Upper lobe of right lung (tissue), 1 donor: ENCODE measurements at places on chromosomes 16 and 17.

GRCh38 chr17:74358697-74359096 is 3.0 kb downstream of the BTBD17 start:
- no peak for DNase-seq

- DNase-seq, result no peak
Observed at GRCh38 chr16:17526956-17527937, 56.5 kb upstream of the XYLT1 start.

DNA sequence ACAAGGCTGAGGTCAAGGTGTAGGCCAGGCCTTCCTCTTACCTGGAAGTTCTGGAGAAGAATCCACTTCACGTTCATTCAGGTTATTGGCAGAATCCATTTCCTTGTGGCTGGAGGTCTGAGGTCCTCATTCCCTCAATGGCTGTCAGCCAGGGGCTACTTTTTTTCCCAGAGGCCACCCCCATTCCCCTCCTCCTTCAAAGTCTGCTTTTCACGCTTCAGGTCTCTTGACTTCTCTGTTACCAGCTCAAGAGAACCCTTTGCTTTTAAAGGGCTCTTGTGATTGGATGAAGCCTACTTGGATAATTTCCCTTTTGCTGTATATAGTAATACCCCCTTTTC is 55.1 kb upstream of the LGALS9 start:
- DNase-seq, result no peak

DNA sequence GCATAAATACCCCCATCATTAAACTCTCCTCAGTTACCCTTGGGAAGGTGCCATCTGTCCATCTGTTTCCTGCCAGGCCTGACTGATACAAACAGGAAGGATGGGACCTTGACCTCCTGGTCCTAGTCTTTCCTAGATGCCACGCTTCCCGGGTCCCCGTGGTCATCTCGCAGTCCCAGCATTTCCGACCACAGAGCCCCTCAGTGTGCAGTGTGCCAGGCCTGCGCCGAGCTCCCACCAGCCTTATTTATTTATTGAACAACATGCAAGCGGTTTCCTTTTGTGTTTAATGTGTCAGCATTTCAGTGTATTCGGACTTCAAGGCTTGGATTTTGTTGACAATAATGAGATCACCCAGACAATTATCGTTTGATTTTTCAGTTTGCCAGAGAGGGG is 45.6 kb upstream of the NKD1 start:
- no peak for DNase-seq

- DNase-seq, result peak; percentile 77
Observed at GRCh38 chr17:181245-182049, at the start of gene DOC2B. Gene DOC2B (minus strand): TSS chr17:181650. CDS start chr17:181479, 171 bp downstream.

DNA sequence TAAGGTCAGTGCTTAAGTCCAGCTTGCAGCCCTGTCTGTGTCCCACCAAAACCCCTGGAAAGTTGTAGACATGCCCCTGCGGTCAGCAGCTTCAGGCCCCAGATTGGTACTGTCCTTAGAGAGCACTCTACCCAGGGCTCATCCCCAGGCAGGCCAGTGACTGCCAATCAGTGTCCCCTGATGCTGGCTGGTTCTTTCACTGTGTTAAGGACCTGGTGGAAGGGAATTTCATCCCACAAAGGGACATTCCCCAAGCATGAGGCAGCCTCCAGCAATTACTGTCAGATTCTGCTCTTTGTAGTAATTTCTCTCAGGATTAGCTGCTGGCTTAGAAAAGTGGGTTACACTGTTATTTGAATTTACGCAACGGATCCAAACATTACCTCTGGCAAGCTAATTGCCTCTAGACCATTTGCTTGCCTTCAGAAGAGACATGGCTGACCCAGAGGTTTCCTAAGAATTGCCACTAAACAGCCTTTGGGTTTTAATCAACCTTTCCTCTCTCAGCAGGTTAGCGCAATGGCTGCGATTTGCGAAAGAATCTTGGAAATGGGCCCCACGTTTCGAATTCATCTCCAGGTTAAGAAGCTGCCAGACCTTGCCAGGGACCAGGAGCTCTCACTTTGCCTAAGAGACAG is 5.9 kb downstream of the IRX6 start:
- no peak for DNase-seq

DNA sequence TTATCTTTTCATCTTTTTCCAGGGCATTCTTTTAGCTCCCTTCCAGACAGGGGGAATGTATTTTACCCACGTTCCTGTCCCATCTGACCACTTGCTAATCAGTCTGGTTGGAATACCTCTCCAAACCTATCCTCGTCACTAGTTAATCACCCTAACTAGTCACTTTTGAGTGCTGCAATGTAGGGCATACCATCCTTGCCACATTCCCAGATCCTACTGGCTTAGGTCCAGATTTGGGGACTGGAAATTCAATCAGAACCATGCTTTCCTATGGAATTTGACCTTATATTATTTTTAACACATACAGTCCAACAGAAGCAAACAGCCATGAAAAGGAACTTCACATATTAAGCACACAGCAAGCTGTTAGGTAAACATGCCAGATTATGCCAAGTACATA is 29.7 kb downstream of the NACA2 start:
- DNase-seq, result no peak

DNA sequence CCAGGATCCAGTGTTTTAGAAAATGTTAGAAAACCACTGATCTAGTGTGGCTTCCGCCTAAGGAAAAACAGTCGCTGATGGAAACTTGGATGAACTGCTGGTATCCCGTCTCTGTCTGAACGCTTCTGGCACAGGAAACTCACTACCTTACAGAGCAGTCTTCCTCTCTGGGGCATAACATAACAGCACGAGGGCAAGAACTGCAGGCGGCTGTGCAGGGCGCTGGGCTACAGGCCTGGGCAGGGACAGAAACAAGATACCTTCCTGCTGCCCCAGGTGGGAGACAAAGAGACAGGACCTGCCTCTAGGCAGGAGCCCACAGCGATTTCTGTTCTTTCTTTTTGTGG is 10.5 kb downstream of the MXRA7 start:
- DNase-seq, result no peak

GRCh38 chr17:11944587-11944986 is 52.7 kb downstream of the ZNF18 start:
- DNase-seq, result no peak

GRCh38 chr17:6098823-6099180 is 28.6 kb downstream of the WSCD1 start:
- DNase-seq, result no peak

DNA sequence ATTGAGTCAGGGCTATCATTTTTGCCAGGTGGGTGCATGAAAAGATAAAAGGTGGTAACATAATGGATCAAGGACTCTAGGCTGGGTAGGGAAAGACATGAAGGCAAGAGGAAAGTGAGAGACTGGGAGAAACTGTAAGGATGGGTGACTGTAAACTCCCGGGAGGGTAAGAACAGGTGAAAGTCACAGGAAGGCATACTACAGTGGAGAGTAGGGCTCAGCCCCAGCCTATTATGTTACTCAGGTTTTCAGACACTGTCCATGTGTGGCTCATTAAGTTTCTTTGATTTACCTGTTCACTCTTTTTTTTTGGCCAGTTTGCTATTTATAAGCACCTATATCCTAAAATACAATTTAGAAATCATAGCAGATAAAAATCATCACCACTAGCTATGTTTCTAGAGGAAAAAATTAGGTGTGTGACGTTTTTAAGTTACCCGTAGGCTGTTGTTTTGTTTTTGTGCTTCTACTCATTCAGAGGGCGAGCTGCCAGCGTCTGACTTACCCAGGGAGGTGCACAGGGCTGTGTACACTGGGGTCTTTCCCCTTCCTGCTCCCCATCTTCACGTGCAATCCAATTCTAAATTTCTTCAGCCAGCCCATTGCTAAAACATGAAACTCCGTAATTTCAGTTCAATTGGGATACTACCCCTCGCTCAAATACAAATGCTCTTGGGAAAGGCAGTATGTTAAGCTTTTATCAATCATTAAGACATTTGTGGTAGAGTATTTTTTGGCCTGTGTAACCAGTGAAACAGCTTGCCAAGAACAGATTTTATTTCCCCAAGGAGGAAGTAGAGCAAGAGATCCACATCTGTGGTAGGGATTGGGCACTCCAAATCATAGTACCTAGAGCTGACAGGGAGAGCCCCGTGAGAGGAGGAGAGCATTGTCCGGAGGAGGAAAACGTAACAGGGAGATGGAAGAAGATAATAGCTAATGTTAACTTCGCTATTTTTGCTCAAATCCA is 21.7 kb upstream of the VWA3A start:
- DNase-seq, result no peak

DNA sequence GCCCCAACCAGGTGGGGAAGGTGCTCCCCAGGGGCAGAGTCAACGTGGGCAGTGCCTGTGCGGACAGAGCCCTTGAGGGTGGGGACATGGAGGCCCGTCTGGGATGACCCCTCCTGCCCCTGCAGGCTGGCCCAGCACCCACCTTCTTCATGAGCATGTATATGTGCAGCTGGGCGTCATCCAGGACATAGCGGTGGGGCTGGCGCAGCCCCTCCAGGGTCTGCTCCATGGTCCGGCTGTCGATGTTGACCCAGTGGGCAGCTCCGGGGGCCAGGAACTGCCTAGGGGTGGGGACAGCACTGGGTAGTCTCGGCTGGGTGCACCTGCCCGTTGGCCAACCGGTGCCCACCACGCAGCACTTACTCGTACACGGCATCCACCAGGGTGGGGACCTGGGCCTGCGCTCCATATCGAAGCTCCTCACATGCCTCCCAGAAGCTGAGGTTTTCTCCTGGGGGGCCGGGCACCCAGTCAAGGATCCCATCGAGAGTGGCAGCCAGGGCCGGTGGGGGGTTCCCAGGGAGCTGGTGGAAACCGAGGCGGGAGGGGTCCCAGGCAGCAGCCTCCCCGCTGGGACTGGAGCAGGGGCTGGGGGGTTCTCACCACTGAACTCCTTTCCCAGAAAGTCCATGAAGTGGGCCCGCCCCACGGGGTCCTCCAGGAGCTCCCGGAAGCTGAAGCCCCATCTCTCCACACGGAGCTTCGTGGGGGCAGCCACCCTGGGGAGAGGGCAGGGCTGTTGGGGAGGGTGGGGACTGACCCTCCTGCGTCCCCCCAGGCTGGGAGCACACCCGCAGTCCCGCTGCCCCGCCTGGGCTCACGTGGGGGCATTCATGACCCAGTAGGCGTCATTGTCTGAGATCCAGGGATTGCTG is 5.1 kb downstream of the RGS11 start:
- peak; percentile 63 for DNase-seq

DNA sequence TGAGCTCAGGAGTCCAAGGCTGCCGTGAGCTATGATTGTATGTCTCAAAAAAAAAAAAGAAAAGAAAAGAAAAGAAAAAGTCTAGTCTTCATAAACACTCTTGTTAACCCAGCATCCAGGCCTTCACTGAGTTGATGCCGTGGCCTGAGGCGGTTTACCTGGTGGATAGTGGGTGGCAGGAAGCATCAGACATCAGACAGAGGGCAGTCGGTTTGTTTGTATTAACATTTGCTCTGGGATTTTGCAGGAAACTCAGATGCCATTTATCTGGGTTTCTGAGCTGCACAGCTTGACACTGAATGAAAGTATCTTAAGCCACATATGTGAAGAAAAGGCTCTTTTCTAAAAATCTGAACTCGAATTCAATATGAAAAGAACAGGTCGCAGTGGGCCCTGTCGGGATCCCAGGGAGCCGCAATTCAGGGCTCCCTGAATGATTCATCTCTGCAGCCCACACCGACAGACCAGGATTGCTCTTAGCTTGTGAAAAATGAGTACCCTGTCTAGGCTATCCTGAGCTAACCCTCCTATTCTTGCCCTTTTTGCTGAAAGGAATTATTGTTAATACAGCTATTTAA is 1.1 kb upstream of the DBNDD1 start:
- DNase-seq, result no peak

DNA sequence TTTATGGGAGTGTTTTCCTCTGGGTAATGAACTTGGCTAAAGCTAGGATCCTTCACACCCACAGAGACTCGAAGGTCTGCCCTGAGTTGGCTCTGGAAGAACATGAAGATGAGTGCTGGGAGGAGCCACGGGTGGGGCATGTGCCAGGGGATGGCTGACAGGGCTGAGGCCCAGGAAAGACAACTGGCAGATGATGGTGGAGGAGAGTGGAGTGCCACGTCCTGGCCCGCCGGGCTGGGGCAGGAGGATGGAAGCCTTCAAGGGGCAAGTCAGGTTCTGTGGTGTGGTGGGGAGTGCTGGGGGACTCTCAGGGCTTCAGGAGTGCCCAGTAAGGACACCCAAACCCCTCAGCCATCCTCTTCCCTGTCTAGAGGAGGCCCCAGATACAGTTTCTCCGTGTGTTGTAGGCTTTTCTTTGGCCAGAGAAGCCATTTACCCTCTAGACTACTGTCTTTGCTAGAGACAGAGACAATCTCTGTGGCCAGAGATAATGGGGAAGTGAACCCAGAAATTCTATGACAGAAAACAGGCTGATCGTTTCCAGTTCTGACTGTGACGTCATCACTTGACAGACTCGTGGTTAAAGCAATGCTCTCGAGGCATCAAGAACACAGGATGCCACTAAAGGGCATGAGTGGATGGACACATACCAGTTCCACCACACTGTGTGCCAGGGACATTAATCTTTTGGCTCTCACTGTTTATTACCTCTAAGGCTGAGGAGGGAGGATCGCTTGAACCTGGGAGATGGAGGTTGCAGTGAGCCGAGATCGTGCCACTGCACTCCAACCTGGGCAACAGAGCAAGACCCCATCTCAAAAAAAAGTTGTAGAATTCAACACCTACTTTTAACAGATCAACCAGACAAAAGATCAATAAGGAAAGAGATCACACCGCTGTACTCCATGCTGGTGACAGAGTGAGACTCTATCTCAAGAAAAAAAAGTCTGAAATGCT is 18.6 kb upstream of the SLC5A10 start:
- no peak for DNase-seq

DNA sequence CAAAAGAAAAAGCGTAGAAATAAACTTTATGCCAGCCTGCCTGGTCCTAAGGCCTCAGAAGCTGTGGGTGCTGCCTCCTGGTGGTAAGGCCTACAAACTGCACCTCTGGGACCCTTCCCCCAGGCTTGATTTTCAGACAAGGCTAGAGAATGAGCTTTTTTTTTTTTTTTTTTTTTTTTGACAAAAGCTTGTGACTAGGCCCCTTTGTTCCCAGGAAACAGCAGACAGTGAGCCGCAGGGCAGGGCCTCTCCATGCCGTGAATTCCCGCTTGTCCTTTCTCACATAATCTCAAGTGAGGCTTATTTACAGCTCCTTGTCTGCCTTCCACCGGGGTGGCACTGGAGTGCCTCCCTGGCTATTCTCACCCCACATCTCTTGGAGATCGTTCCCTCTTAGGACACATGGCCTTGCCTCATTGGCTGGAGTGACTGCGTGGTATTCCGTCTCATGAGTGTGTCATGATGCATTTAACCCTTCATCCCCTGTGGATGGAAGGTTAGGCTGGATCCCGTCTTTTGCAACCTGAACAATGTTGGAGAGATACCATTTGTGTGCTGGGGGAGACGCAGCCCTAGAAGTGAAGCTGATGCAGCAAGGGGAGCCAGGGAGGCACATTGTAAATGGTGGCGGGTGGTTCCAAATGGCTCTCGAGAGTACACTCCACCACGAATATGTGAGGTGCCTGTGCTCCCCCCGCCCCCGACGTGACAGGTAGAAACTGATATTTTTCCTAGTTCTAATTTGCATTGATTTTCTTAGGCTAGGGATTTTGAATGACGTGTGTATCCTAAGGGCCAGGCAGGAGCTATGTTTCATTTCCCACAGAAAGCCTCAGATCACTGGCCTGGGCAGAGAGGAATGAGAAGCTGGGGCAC is 49.6 kb downstream of the USP22 start:
- peak; percentile 69 for DNase-seq

DNA sequence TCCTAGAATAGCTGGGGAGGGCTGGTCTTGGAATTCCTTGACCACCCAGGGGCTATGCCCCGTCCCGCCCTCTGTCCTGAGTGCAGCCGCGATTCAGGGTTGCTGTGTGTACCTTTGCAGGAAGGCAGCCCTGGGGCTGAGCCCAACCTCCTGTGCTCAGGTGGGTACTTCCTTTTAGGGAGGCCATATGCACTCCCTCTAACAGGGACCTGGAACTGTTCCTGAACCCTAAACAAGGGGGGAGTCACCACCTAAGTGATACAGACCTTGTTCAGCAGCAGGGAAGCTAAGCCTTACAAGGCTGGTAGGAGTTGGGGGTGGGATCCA is 24.6 kb downstream of the LLGL2 start:
- DNase-seq, result no peak
